ENCODE measurements at places on chromosomes 6 and 20.

- no peak for DNase-seq
These were observed 230.1 kb downstream of the TFAP2C start for GRCh38 chr20:56859039-56859800.

DNA sequence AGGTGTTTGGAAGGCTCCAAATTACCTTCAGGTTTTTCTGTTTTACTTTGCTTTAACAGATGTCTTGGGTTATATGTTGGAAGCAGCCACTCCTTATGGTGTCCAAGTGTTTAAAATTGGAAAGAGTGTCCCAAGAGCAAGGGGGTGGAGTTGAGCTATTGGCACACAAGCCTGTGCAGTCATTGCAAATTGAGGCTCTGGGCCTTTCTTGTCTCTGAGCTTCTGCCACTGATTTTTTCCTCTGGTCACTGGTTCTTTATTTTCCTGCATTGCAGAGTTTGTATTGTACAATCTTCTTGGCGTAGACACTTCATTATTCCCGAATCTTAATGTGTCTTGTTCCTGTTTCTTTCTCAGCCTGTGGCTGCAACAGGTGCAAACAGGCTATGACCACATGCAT lies 598.8 kb downstream of the RNF144B start:
- DNase-seq = no peak

GRCh38 chr6:69487688-69488087 lies 309.1 kb downstream of the LMBRD1 start:
- no peak for DNase-seq

- DNase-seq = no peak
These were observed 267.5 kb downstream of the SMOC2 start for GRCh38 chr6:168708526-168708925.

- DNase-seq = no peak
These were observed 201.0 kb downstream of the ASCC3 start for GRCh38 chr6:100680163-100680562.

GRCh38 chr6:130320908-130321307 lies 44.9 kb upstream of the TMEM200A start:
- no peak for DNase-seq

- DNase-seq = no peak
These were observed 5.8 kb downstream of the SNHG17 start for GRCh38 chr20:38429301-38429700.

GRCh38 chr6:157493173-157493572 lies 112.2 kb downstream of the ZDHHC14 start:
- DNase-seq = no peak
